Neural crest cell (in vitro differentiated cells): ENCODE measurements at places on chromosomes 1 and 21. TPM values are rescaled to one million over a fixed set of nuclear protein-coding genes. Genes with fewer than 3 reads are reported as not detected.

DNA sequence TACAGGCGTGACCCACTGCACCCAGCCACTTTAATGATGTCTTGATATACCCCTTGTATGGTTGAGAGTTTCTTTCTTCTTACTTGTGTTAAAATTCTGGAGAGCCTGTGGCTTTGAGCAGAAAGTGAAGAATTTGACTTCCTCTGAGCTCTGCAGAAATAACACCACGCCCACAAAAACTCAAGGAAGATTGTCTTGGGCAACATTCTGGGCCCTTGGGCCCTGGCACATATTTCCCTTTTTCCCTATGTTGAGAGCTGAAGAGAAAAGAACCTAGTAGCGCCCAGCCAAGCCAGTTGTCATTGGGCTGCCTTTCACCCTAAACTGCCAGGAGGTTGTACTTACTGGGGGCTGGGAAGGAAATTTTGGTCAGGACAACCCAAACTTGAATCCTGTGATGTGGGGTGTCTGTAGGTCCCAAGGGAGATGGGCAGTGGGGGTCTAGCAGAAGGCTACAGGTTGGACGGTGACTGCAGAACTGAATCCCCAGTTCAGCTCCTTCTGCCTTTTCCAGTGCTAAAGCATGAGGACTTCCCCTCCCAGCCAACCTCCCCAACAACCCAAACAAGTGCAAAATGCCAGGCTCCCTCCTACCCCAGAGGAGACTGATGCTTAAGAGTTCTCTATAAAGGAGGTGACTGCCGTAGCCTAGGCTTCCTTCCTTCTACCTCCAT lies 11.7 kb upstream of the SNAPIN start:
- no peak for DNase-seq

- DNase-seq = no peak
Measured at GRCh38 chr1:56617141-56617540, 28.0 kb upstream of the PRKAA2 start.

- DNase-seq = no peak
Measured at GRCh38 chr21:40595806-40596205, 251.2 kb downstream of the DSCAM start.

Gene MEX3A
- 114 and 120 TPM in 2 replicates for total RNA-seq
